ENCODE measurements at places on chromosomes 2 and 18.

- DNase-seq, result no peak
Measured at GRCh38 chr18:36692921-36693332, 135.9 kb downstream of the TPGS2 start.

- DNase-seq, result no peak
Measured at GRCh38 chr2:96251721-96252292, 14.0 kb downstream of the TMEM127 start.

- no peak for DNase-seq
Measured at GRCh38 chr2:11329776-11330175, 14.7 kb downstream of the ROCK2 start.

- DNase-seq, result no peak
Measured at GRCh38 chr18:9764011-9764481, 55.9 kb downstream of the RAB31 start.

- DNase-seq, result no peak
Measured at GRCh38 chr18:29250259-29250658, 1073.3 kb upstream of the CDH2 start.

GRCh38 chr2:186570604-186571003 is 19.3 kb upstream of the ITGAV start:
- DNase-seq, result no peak

DNA sequence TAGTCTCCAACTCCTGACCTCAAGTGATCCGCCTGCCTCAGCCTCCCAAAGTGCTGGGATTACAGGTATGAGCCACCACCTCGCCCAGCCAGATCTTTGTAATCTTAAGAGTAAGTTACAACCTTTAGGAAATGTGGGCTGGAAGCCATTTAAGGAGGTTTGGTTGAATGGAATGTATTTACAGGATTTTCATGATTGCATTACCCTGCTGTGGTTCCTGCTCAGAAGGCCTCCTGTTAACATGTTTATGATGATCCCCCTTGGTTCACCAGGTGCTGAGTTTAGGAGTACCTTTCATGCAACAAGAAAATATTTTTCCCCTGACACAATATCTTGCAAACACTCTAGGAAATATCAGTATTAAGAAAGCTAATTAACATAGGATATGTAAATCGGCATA is 187.4 kb upstream of the SH3BP4 start:
- no peak for DNase-seq

GRCh38 chr2:195456771-195457170 is 200.3 kb upstream of the SLC39A10 start:
- no peak for DNase-seq

Measured in stimulated activated CD8-positive, alpha-beta memory T cell treated with anti-CD3 and anti-CD28 coated beads, Interleukin-2, amount 100 ng/mL, for 1 hour (primary cell).